ENCODE measurements at places on chromosomes 12 and 14.

DNA sequence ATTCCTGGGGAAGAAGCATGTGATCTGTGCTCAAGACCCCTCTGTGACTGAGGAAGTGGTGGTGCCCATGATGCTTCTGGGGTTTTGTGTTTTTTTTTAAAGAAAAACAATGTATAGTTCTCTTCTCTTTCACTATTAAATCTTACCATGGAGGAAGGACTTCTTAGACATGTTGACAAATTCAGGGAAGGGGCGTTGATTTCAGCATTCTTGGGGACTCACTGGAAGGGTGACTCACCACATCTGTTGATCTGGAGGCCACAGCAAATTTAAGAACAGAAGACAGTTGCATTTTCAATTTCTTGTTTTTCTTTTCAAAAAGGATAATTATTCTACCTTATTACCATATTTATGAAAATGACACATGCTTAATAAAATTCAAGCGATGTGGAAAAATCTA, 152.9 kb upstream of the RTL1 start:
- no peak for DNase-seq

- DNase-seq: no peak
These were observed 4.5 kb downstream of the FMNL3 start for GRCh38 chr12:49702676-49703215.

GRCh38 chr12:111196532-111196931, 172.4 kb downstream of the PHETA1 start:
- no peak for DNase-seq

DNA sequence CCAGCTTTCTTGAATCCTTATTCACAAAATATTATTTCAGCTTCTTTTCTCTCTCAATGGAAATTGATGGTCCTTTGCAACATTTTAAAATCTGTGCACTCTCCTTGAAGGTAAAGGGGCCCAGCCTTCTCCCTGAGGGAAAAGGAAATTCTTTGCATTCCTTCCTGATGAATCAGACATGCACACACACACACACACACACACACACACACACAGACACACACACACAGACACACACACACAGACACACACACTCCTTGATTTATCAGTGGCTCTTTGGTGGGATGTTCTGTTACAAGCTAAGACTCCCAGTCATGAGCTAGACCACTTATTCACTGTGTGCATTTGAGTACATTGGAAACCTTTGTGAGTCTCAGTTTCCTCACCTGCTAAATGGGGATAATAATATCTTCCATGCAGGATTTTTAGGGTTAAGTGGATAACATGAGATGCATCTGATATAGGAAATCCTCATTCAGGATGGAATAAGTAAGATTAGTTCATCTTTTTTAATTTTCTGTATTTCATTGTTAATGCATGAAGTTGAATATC, 45.1 kb upstream of the HMGA2 start:
- no peak for DNase-seq

DNA sequence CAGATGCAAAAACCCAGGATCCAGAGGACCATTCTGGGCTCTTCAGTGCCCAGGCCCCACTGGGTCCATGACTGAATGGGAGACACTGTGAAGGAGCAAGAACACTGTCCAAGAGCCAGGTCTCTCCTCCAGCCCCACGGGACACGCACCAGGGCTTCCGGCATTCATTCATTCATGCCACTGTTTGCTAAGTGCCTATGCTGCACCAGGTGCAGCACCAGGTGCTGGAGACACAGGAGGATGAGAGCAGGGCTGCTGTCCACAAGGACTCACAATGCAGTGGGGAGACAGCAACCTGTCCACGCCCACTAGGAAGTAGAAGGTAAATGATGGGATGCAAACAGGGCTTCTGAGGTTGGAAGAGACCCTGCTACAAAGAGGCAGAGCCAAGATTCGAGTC, 20.4 kb downstream of the CLMN start:
- no peak for DNase-seq

DNA sequence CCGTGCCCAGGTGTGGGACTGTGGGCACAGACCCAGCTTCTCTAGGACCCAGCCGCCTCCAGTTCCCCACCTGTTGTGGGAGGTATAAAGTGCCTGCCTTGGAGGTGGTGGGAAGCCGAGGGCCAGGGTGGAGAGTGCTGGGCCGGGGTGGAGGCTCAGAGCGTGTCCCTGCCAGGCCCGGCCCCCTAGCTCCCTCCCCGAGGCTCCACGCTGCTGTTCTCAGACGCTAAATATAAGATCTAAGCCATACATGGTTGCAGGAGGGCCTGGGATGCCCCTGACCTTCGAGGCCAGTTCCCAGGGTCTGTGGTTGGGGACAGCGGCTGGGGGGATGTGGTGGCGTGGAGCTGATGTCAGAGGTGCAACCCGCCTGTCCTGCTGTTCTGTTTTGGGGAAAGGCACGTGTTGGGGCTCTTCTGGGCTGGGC, 10.8 kb downstream of the INF2 start:
- no peak for DNase-seq

- DNase-seq: no peak
These were observed 206.6 kb upstream of the DIO3 start for GRCh38 chr14:101354726-101355125.

- no peak for DNase-seq
These were observed 155.6 kb downstream of the SLC6A15 start for GRCh38 chr12:84756961-84757360.

DNA sequence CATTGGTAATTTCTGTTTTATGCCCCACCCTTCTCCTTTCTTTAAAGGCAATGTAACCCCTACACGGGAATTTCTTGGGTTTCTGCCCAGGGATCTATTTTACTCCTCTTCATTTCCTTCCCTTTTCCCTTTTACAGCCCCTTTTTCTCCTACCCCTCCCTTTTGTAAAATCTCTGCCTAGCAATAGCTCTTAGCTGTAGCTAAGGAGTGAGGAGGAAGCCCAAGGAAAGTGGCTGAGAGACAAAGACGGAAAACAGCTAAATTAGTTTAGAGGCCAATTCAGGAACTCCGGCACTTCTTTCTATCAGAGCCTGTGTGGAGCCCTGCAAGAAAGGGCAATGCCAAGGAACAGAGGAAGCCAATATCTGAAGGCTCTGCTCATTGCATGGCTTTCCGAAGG, 40.3 kb downstream of the SOCS2 start:
- no peak for DNase-seq

Measured in activated T-helper 1 cell treated with anti-CD3 and anti-CD28 coated beads, Interleukin-2, amount 50 U/mL, for 16 hours (primary cell).